NCI-H460 (cell line): ENCODE measurements at places on chromosomes 5 and 9.

DNA sequence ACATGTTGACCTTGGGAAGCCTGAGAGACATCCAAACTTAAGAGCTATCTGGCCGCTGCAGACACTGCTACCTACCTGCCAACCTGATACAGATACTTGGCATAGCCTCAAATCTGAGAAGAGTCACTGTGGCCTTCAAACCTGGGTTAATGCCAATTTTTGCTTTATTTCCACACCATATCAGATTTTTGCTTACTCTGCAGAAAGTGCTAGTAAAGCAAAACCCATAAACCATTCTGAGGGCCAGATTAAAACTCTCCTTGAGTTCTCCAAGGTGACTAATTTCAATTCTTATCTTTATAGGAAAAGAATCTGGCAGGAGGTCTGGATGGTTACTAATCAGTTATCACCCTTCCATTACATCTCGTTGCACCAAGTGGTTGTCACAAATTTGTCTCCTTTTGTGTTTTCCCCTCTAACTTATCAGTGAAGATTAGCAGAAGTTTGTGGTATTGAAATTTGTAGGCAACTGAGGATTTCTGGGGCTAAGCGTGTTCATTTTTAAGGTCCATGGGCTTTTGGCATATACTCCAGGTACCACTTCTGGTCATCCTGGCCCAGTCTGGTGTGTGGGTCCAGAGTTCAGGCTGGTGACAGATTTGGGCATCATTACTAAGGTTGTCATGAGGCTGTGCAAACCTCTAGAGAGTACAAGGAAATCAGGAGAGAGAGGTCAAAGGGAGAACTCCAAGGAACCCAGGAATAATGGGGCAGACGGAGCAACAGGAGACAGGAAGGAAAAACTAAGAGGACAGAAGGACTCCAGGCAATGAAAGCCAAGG lies 177.9 kb downstream of the TSSK1B start:
- no peak for DNase-seq

DNA sequence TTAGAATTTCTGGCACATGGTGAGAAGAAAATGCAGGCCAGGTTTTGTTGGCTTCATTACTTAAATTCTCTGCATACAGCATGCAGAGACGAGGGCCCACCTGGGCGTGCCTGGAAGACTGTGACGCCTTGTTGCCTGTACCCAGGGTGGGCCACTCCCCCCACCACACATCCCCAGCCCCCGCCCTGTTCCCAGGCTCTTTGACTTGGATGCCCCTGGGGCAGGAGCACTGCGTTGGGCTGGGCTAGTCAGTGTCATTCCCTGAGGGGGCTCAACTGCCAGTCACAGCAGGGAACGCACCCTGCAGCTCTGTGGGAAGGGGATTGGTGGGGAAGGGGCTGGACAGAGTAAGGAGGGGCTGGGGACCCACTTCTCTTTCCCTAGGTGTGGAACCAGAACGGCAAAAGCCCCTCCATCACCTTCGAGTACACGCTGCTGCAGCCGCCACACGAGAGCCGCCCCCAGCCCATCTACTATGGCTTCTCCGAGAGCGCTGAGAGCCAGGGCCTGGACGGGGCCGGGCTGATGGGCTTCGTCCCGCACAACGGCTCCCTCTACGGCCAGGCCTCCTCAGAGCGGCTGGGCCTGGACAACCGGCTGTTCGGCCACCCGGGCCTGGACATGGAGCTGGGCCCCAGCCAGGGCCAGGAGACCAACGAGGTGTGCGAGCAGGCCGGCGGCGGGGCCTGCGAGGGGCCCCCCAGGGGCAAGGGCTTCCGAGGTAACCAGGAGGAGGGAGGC lies 19.6 kb downstream of the ADAMTSL2 start:
- DNase-seq: no peak

DNA sequence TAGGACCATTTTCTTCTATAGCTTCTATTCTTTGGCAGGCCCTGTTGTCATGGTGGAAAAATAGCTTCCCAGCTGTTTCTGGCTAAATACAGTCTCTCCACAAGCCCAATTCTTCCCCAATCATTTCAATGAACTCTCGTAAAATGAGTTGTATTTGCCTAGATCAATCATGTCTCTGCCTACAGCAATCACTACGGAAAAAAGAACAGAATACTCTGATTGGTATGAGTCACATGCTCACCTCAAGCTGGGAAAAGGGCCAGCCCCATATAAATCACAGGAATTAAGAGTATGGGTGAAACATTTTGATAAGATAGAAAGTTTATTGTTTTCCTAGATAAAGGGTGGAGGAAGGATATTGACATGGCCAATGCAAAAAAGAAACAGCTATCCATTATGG lies 711.4 kb downstream of the EFNA5 start:
- no peak for DNase-seq

DNA sequence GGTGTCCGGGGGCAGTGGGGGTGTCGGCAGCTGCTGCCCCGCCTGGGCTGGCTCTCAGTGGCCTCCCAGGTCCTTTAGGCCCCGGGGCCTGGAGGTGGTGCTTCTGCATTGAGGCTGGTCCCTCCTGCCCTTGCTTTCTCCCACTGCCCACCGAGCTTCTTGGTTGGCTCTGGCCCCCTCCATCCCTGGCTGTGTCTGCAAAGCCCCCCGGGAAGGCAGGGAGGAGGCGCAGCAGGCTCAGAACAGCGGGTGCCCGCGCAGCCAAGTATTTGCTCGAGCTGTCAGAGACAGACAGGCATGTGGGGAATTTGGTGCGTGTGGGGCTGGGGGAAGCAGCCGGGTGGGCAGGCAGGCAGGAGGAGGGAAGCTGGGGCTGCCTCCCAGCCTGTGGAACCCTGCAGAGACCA lies 11.5 kb downstream of the CXXC5 start:
- DNase-seq: no peak

- peak; percentile 51 for DNase-seq
These were observed 33.6 kb upstream of the FBP1 start for GRCh38 chr9:94672811-94673487.

GRCh38 chr5:157668356-157668755 lies 3.0 kb upstream of the C5orf52 start:
- DNase-seq: no peak

DNA sequence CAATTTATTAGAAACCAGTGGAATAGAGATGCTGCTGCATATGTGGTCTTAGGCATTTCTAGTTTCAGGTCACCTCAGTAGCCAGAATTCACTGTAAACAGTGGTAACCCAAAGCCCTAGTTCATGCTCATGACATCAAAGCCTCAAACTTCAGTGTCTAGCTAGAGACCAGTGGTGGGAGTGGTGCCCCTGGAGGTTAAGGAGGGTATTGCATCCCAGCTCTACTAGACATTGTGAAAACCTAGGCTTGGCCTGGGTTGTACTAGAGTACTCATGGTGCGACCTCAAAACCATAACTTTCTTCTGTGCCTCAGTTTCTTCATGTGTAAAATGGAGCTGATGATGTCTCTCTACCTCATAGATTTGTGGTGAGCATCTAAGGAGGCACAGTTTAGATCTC lies 18.8 kb downstream of the COL5A1 start:
- no peak for DNase-seq

GRCh38 chr5:66617991-66618768 lies 22.0 kb downstream of the MAST4 start:
- DNase-seq: no peak

GRCh38 chr9:130634801-130635200 lies 29.6 kb upstream of the PRDM12 start:
- DNase-seq: no peak

DNA sequence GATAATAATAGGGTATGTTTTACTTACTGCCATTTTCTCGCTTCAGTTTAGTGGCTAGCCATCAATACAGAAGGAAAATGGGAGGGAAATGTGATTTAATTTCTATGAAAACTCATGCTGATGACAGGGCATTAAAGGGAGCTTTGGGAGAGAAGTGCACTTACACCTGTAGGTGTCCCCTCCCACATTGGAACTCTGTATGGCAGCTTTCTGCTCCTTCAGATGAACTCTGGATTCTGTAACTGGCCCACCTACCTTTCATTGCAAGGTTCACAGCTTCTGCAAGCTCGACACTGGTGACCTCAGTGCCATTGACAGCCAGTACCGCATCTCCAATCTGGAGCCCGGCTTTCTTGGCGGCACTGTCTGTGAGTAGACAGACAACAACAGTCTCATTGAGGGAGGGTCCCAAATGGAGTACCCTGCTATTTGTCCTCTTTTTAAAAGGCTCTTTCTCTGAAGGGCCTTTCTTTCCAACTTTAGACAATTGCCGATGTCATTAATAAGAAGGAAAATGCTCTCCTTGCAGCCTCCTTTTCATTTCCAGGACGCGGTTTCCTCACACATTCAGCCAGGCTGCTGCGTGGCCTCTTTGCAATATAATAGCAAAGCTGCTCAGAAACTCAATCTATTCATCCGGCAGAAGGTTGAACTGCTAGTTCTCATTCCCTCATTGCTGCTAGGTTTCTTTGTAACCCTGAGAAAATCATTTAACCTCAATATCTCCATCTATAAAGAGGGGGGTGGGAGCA lies 63.6 kb downstream of the NUDT12 start:
- no peak for DNase-seq

GRCh38 chr9:70065572-70065971 lies 21.9 kb downstream of the MAMDC2 start:
- no peak for DNase-seq

GRCh38 chr9:36008774-36009300 lies 27.9 kb upstream of the RECK start:
- DNase-seq: peak; percentile 65

DNA sequence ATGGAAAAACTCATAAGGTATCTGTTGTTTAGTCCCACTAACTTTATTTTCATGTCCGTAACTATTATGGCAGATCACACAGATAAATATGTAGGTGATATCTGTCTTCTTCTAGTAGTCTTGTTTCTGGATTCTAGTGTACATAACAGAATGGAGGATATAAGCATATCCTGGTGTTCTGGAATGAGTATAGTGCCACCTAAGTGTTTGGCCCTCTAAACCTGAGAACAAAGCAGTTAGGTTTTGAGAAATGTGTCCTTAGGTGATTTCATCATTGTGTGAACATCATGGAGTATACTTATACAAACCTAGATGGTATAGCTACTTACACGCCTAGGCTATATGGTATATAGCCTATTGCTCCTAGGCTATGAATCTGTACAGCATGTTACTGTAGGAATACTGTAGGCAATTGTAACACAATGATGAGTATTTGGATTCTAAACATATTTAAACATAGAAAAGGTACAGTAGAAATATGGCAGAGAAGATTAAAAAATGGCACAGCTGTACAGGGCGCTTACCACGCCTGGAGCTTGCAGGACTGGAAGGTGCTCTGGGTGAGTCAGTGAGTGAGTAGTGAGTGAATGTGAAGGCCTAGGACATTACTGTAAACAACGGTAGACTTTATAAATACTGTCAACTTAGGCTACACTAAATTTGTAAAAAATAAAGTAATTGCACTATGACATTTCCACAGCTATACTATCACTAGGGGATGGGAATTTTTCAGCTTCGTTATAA lies 150.3 kb upstream of the SLC24A2 start:
- no peak for DNase-seq

- DNase-seq: no peak
These were observed 302.4 kb downstream of the ATPSCKMT start for GRCh38 chr5:9947225-9947714.

DNA sequence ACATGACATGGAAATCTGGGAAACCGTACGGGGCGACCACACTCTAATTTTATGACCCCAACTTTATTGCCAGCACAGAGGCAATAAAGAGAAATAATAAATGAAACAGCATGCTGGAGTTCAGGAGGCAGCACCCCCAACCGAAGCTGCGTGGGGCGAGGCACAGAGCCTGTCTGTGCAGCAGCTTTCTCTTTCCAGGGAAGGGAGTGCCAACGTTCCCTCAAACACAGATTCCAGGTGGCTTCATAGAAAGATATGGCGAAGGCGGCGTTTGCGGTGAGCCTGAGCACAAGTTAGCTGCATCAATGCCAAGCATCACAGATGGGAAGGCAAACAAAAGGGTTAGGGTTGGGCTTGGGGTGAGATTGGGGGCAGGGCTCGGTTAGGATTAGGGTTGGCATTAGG lies 114.8 kb downstream of the HSD17B3 start:
- no peak for DNase-seq

GRCh38 chr5:125484742-125485641 lies 738.6 kb upstream of the ZNF608 start:
- DNase-seq: peak; percentile 59

- DNase-seq: no peak
These were observed 46.4 kb upstream of the RASEF start for GRCh38 chr9:83109296-83109695.

- DNase-seq: no peak
These were observed 57.5 kb downstream of the CDH6 start for GRCh38 chr5:31251032-31251431.

GRCh38 chr5:106873568-106873967 lies 797.2 kb downstream of the EFNA5 start:
- no peak for DNase-seq

DNA sequence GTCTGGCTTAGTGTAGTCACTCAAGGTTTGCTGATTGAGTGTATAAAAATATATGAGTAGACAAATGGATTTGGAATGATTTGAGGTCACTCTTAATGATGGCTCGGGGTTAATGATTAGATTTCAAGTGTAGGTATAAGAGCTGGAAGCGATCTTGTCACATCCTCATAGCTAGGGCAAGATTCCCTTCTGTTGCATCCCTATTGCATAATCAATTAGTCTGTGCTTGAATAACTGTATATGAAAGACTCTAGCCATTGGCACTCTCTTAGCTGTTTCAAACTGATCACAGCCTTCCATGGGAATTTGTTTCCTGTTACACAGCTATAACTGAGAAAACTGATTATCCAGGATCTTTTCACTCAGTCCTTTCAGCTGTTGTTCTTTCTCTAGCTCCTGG lies 811.6 kb downstream of the TLE4 start:
- DNase-seq: no peak

DNA sequence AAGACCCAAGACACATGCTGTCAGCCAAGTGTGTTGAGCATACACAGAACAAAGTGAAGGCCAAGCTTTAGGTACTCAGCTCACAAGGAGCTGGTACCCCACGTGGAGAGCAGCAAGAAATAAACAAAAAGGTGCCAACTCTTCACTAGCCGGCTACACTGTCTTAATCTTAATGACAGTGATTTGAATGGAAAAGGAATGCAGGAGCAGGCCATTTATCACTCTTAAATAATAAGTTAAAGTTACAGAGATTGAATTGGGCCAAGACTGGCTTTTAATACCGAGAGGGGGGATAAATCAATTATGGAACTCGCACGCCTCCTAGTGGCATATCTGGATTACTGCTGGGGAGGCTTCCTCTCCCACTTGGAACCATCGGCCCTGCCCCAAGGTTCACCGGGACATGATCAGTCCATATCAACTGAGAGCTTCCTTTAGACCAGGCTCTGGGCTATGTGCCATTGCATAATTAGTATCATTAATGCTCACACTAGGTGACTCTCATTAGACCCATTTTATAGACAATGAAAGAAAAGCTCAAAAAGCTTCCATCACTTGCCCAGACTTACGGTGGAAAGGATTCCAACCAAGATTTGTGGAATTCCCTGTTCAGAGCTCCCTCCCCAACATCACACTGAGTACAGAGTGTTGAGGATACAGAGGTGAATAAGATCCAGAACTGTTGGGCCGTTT lies 94.0 kb downstream of the ACTL7B start:
- peak; percentile 67 for DNase-seq
